ENCODE measurements at places on chromosomes 12 and 14. TPM values are rescaled to one million over a fixed set of nuclear protein-coding genes. Genes with fewer than 3 reads are reported as not detected.

GRCh38 chr12:68422159-68422558, 90.0 kb upstream of the MDM1 start:
- no peak overlapping the region for H3K27ac ChIP-seq
- peaks cover 4% of the 10 kb centered on the region for H3K4me1 ChIP-seq
- H3K27me3 ChIP-seq: no peaks in the 10 kb centered on the region
- H3K4me3 ChIP-seq: no peak overlapping the region
- DNase-seq: no peak

DNA sequence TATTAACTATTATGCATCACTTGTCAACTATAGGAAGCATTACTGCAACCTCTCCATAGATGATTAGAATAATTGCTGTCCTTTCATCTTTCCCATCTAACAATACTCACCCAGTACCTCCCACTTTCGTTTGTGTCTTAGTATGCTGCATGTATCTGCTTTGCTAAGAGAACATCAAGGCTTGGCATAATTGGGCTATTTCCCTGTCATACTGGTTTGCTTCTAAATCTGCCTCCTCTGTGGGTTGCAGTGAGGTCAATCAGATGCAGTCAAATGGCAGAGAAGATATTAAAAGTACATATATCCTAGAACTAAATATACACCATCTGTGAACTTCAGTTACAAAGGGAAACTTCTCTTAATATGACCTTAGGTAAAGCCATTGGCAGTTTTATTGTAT, 710.8 kb downstream of the DIO2 start:
- DNase-seq: no peak
- H3K27ac ChIP-seq: no peak overlapping the region
- no peak overlapping the region for H3K4me3 ChIP-seq
- no peaks in the 10 kb centered on the region for H3K36me3 ChIP-seq

DNA sequence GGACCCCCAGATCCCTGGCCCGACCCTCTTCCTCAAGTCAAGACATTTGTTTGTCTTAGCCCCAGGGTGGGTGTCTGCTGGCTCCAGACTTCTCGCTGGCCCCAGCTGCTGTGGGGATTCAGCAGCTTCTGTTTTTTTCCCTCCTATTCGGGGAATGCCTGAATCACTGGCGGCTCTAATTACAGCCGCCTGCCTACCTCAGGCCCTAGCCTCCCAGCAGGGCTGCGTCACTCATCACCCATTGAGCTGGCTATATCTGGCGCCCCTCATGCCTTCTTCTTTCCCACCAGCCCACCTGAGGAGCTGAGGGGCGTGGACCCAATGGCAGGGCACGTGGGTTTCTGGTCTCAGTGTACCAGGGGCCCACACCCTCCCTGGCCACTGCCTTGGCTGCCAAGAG, 10.1 kb downstream of the KRT80 start:
- no peak for DNase-seq
- no peak overlapping the region for H3K27ac ChIP-seq
- H3K36me3 ChIP-seq: no peaks in the 10 kb centered on the region
- no peak overlapping the region for H3K4me3 ChIP-seq
- no peaks in the 10 kb centered on the region for H3K27me3 ChIP-seq
- peaks cover 43% of the 10 kb centered on the region for H3K4me1 ChIP-seq

SLC6A15 gene
- polyA plus RNA-seq: 14.0 TPM

DNA sequence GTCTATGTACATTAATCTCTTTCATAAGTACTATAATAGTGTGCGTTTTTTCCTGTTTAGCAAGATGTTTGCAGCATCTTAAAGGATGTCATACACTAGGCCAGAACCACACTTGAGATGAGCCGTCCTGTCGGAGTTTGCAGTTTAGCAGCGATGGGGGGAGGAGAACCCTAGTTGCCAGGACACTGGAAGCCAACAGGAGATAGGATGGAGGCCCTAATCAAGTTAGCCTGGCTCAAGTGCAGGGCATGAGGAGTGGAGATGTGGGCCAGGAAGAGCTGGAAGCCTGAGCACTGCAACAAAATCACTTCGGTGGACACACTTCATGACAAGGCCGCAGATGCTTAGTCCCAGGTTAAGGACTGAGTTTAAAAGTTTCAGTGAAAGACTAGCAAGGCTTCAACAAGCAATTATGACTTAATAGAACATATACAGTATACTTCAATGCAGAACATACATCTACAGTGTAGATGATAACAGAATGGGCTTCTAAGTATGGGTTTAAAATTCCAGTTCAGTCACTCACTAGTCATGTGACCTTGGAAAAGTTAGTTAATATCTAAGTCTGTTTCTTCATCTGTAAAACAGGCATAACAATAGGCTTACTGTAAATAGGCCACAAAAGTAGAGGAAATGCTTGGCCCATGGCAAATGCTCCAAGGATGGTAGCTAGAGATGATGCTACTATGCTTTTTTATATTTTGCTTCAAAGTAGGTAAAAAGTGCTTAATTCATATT, 77.1 kb downstream of the PTPN21 start:
- H3K27ac ChIP-seq: no peak overlapping the region
- H3K27me3 ChIP-seq: no peaks in the 10 kb centered on the region
- DNase-seq: no peak

Measured in keratinocyte (primary cell).